Breast epithelium (tissue), 4 donors: ENCODE measurements at places on chromosomes 2 and 18. TPM values are rescaled to one million over a fixed set of nuclear protein-coding genes. Genes with fewer than 3 reads are reported as not detected.

- no peak for DNase-seq
Observed at GRCh38 chr2:63663013-63663864, 74.5 kb downstream of the MDH1 start.

GRCh38 chr18:26206488-26206887, 19.8 kb upstream of the TAF4B start:
- no peak for DNase-seq

GRCh38 chr18:71995904-71996465, 548.2 kb downstream of the CBLN2 start:
- DNase-seq = no peak

DNA sequence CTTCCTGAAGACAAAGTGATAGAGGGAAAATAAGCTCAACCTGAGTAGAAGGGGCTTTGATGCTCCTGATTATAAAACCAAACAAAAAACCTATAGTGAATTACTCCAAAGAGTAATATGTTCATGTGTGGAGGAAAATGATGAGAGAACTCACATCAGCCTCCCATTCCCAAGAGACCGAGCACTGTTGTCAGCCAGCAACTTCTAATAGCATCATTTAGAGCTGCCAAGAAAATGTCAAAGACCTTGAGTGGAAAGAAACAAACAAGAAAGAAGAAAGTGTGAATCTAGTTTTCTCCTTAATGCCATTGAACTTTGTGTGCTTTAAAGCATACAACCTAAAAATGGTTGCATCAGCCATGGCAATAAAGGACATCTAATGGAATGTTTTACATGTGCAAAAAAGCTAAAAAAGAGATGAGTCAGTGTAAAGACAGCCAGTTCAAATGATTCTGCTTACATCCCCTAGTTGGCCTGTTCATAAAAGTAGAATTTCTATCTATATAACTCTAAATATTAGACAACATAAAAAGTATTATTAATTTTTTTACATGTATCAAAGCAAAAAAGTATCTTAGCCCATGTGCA, 1066.2 kb downstream of the TDRD15 start:
- DNase-seq = no peak

DNA sequence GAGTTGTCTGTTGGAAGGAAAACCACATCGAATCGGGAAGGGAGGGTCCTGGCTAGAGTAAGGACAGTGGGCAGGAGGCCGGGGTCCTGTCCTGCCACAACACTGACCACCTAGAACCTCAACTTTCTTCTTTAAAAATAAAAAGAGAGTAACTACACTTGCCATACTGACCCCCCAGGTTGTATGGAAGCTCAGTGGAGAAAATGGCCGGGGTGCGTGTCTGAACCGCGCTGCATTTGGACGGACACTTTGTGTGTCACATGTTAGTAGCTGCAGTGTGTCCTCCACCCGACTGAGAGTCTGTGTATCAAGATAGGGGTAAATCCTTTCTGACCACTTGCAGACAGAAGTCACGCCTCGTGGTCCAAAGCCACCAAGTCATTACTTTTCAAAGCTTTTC, 87.0 kb downstream of the GBX2 start:
- no peak for DNase-seq

GRCh38 chr18:8332286-8332685, 277.0 kb upstream of the RAB12 start:
- DNase-seq = no peak

- no peak for DNase-seq
Observed at GRCh38 chr18:5512176-5512575, 31.6 kb downstream of the EPB41L3 start.

GRCh38 chr2:64005707-64006356, 13.4 kb downstream of the VPS54 start:
- no peak for DNase-seq

GRCh38 chr2:65169760-65170136, 39.8 kb upstream of the RAB1A start:
- DNase-seq = no peak

DNA sequence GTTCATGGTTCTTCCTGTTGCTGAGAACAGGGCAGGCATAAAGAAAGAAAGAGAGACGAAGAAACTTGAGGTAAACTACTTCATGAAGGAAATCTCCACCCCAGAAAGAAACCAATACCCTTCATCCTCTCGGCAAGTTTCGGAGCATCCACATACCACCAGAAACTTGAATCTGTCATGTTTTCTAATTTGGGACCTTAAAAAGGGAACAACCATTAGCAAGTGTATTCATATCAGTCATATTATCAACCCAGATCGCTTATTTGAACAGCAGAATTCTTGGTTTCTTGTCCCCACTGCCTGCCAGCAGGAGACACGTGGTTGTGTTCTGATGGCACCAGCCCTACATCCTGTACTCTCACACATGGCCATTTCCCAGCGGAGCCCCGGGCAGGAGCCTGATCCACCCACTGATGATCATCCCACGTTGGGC, 53.2 kb upstream of the FZD7 start:
- peak; percentile 76 for DNase-seq

WNT10A gene
- 0.88 TPM for total RNA-seq

CFAP65 gene
- total RNA-seq = 0.33 TPM

CHN1 gene
- 9.8 TPM for total RNA-seq

APCDD1 gene
- total RNA-seq = 275 TPM
